ENCODE measurements at places on chromosomes 6 and 20.

- no peak for DNase-seq
These were observed 43.1 kb upstream of the FOXP4 start for GRCh38 chr6:41502917-41503671.

DNA sequence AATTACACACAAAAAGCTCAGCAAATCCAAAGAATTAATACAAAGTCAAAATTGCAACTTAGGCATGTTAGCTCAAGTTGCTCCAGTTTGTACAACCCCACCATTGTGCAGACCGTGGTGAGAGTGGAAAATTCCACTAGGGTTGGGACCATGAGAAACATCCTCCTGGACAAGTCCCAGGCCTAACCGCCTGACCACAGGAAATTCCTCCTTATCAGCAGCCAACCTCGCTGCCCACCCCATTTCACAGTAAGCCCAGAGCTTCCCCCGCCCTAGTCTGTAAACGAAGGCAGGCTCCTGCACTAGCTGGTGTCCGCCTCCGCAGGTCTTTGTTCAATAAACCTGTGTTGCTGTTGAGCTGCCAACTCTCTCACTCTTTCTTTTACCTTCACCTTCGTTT, 1023.3 kb downstream of the EYS start:
- DNase-seq = no peak

GRCh38 chr6:84860920-84861319, 96.5 kb upstream of the TBX18 start:
- DNase-seq = no peak

DNA sequence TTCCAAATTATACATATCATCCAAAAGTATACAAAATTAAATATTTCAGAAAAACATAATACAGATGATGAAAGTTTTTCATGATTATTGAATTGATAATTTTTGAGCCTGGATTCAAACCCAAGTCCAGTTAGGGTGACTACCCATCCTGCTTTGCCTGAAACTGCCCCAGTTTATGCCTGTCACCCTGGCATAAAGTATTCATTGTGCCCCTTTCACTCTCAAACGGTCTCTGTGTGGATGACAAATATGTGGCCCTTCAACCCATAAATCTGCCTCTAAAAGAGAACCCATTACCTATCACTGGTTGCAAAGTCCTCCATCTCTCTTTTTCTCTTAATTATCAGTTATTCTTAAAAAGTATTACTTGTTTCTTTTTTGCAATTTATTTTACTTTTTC, 553.7 kb upstream of the JARID2 start:
- no peak for DNase-seq

- DNase-seq = no peak
These were observed 38.8 kb downstream of the HLA-F start for GRCh38 chr6:29762051-29762450.

GRCh38 chr6:31587791-31588777, 2.0 kb downstream of the LST1 start:
- DNase-seq = no peak

DNA sequence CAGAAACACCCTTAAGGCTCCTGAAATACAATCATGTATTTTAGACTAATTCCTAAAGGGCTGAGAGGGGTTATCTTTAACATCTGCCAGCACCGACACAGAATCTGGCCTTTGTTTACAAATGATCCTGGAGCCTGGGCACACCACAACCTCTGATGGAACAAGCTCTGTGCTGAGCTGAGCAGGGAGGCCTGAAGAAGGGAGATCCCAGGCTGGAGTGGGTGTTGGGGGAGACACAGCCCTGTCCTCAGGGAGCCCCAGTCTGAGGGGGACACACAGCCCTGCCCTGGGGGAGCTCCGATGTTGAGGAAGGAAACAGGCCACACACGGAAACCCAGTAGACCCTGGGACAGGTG, 130.5 kb downstream of the VEGFA start:
- DNase-seq = no peak

DNA sequence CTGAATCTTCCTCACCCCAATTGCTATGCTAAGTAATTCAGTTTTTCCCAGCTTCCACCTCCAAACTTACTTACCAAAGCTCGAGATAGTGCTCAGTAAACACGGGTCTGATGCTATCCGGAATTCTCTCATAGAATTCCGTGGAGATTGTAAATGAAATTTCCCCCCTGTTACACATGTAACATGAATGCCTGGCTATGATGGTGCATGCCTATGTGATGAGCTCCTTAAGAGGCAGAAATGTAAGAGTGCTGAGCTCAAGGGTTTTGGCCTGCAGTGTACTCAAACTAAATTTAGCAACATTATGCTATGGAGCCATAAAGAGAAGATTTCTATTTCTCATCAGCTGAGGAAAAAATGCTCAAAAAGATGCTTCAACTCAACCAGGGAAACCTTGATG, 133.4 kb upstream of the FUT9 start:
- DNase-seq = no peak

DNA sequence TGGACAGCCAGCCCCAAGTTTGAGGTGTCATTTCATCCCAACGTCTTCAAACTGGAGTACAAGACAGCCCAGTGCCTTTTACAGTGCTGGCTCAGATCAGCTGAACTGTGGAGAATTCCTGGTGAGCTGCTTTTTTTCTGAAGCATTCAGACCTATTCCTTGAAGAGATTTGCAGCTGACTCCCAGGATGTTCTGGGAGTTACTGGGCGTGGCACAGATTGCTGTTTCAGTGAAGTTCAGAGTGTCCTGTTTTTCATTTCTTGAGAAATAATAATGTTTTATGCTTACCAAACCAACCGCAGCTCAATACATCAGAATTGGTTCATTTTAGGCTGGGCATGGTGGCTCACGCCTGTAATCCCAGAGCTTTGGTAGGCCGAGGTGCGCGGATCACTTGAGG, 33.4 kb upstream of the SRPK1 start:
- no peak for DNase-seq

GRCh38 chr6:108746366-108746765, 101.9 kb upstream of the ARMC2 start:
- DNase-seq = no peak

DNA sequence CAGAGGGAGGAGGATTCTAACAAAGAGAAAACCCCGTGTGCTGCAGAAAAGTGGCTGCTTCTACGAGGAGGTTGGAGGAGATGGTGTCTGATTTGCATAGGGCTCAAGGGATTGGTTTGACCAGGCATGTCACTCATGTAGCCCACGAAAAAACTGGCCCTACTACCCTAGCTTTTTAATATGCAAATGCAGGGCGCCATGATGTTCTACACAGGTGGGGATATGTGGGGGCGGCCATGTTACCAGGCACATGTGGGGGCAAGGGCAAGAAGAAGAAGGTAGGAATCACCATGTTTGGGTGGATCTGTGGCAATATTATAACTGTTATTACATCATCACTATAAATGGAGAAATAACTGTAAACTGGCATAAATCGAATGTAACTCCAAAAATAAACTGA, 9.9 kb downstream of the KIAA1755 start:
- DNase-seq = no peak

DNA sequence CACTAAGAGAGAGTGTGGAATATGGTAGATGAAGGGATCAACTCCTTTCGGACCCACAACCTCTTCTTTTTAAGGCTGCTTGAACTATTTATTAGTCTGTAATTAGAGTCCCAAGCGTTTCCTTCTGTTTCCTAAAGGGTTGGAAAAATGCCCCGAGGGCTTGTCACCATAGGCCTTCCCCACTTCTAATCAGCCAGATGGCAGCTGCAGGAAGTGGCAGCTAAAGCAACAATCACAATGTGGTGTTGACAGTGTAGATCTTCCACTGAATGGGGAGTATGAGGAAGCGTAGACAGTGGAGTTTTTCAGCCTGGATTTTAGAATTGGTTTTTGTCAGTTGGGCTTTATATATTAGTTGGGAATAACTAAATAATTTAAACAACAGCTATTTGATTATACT, 40.6 kb downstream of the SLC35D3 start:
- DNase-seq = no peak

Data from esophagus muscularis mucosa (tissue), 4 donors.